ENCODE measurements at places on chromosomes 16 and 17. TPM values are rescaled to one million over a fixed set of nuclear protein-coding genes. Genes with fewer than 3 reads are reported as not detected.
A peak's percentile ranks its signal among the peaks of the same experiment; 100 is the strongest.

The GP1BA gene
- total RNA-seq: not detected

GRCh38 chr16:9260666-9261065, 169.2 kb downstream of the HAPSTR1 start:
- H3K4me3 ChIP-seq: no peak overlapping the region
- no peak for DNase-seq
- H3K27me3 ChIP-seq: no peaks in the 10 kb centered on the region

The OSBPL7 gene
- 23.4 TPM for total RNA-seq

GRCh38 chr17:56756536-56756935, 77.2 kb downstream of the C17orf67 start:
- no peaks in the 10 kb centered on the region for H3K4me1 ChIP-seq
- H3K27me3 ChIP-seq: no peaks in the 10 kb centered on the region
- no peaks in the 10 kb centered on the region for H3K36me3 ChIP-seq
- H3K4me3 ChIP-seq: no peak overlapping the region
- H3K27ac ChIP-seq: no peak overlapping the region

DNA sequence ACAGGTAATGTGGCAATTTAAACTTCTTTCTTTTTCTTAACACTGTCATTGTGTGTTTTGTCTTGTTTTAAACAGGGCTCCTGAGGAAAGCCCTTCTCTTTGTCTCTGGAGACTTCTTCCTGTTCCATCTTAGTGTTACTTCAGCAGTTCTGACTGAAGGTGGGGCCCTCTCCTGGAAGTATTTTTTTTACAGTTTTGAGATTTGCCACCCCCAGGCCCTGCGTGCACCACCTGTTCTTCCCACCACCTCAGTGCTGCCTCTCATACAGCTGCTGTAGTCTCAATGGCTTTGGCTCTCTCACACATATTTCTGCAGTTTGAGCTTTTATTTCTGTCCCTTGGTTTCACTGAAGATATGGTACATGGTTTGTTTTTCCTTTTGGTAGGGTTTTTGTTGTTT, 52.5 kb upstream of the ALDH3A1 start:
- H3K27ac ChIP-seq: no peak overlapping the region
- no peaks in the 10 kb centered on the region for H3K27me3 ChIP-seq
- H3K4me3 ChIP-seq: no peak overlapping the region
- no peaks in the 10 kb centered on the region for H3K36me3 ChIP-seq
- DNase-seq: no peak

GRCh38 chr16:50247906-50248608, 18.3 kb upstream of the ADCY7 start:
- no peak overlapping the region for H3K27ac ChIP-seq
- H3K4me3 ChIP-seq: no peak overlapping the region
- H3K4me1 ChIP-seq: peaks cover 5% of the 10 kb centered on the region
- no peaks in the 10 kb centered on the region for H3K36me3 ChIP-seq
- DNase-seq: no peak

- no peak for DNase-seq
- H3K4me3 ChIP-seq: no peak overlapping the region
Observed at GRCh38 chr17:76050538-76051467, 21.5 kb downstream of the SRP68 start.

GRCh38 chr16:51951668-51952298, 595.2 kb downstream of the TOX3 start:
- H3K27ac ChIP-seq: no peak overlapping the region
- H3K36me3 ChIP-seq: no peaks in the 10 kb centered on the region
- no peak overlapping the region for H3K4me3 ChIP-seq
- H3K27me3 ChIP-seq: no peaks in the 10 kb centered on the region
- H3K4me1 ChIP-seq: no peaks in the 10 kb centered on the region
- no peak for DNase-seq

- H3K27me3 ChIP-seq: no peaks in the 10 kb centered on the region
- peak; percentile 42 for DNase-seq
- H3K36me3 ChIP-seq: no peaks in the 10 kb centered on the region
- H3K4me3 ChIP-seq: peak overlapping the region; percentile 18
- H3K27ac ChIP-seq: peak overlapping the region; percentile 31
- peaks cover under 1% of the 10 kb centered on the region for H3K4me1 ChIP-seq
Observed at GRCh38 chr16:68642436-68643101, 2.5 kb upstream of the CDH3 start.

The XAF1 gene
- total RNA-seq: 16.5 TPM

DNA sequence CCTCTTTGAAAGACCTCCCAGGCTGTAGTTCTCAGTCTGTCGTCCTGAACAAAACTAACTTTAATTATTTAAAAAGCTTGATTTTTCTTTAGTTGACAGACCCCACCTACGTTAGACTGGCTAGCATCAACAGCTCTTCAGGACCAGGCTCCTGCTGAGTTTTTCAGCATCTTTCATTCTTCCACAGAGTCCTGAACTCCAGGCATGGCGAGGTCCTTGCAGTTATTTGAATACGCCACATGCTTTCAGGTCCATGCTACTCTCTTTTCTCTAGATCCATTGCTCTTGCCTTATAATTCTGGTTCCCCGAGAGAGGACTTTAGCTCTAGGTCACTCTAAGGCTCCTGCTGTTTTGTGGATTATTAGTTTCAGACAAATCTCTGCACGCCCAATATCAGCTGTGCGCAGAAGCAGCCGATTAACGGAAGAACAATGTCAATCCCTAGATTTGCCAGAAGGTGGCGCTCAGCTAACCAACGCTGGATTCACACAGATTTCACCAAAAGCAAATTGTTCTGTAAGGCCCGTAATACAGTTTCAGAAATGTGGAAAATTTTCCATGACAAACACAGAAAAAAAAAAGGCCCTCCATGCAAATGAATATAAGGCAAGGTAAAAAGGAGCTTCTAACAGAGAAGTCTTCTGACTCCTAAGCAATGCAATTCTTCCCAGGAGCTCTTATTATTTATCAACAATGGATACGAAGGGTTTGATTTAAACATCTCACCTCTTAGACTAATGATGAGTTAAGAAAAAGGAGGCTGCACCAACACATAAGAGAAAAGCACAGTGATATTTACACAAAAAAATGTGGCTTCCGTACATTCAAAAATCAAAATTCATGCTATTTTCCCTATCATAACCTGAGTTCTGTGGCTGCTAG, 33.5 kb upstream of the BCO1 start:
- H3K4me3 ChIP-seq: no peak overlapping the region
- no peaks in the 10 kb centered on the region for H3K27me3 ChIP-seq
- no peaks in the 10 kb centered on the region for H3K36me3 ChIP-seq
- no peak for DNase-seq
- H3K4me1 ChIP-seq: no peaks in the 10 kb centered on the region

- no peak overlapping the region for H3K27ac ChIP-seq
- no peak for DNase-seq
- no peaks in the 10 kb centered on the region for H3K36me3 ChIP-seq
- no peaks in the 10 kb centered on the region for H3K4me1 ChIP-seq
- no peak overlapping the region for H3K4me3 ChIP-seq
- no peaks in the 10 kb centered on the region for H3K27me3 ChIP-seq
Observed at GRCh38 chr16:86975445-86975844, 341.7 kb downstream of the C16orf95 start.

GRCh38 chr16:35409503-35409902, 1950.1 kb downstream of the TP53TG3F start:
- H3K4me1 ChIP-seq: no peaks in the 10 kb centered on the region
- no peaks in the 10 kb centered on the region for H3K27me3 ChIP-seq
- H3K4me3 ChIP-seq: no peak overlapping the region
- no peak for DNase-seq
- H3K36me3 ChIP-seq: no peaks in the 10 kb centered on the region

- H3K27me3 ChIP-seq: no peaks in the 10 kb centered on the region
- H3K4me3 ChIP-seq: no peak overlapping the region
- no peak for DNase-seq
- H3K4me1 ChIP-seq: no peaks in the 10 kb centered on the region
- H3K36me3 ChIP-seq: no peaks in the 10 kb centered on the region
- H3K27ac ChIP-seq: no peak overlapping the region
Observed at GRCh38 chr16:68059804-68060203, 25.4 kb upstream of the NFATC3 start.

The C17orf100 gene
- 1.3 TPM for total RNA-seq

The SLC7A5 gene
- total RNA-seq: 0.88 TPM

DNA sequence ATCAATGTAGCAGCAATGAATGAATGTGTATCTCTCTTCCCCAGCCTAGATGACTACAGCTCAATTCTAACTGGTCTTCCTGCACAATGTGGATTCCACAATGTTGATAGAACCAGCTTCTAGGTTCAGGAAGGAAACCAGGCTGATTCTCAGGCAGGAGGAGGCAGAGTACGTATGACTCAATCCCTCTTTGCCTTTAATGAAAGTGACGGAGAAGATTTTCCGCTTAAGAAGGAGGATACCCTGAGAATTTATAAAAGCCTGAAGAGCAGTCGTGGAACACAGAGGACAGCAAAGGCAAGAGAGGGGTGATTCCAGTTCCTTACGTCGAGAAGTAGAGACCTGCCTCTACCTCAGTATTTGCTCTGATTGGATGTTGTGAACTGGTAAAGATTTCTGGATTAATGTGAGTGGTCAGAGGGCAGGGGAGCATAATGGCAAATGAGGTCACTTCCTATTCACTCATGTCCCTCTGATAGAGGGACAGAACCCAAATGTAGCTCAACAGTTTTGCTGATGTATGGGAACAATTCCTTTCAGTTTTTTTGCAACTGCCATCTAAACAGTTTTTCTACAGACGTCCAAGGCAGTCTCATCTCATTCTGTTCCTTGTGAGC, 15.0 kb upstream of the SLC16A11 start:
- no peaks in the 10 kb centered on the region for H3K36me3 ChIP-seq
- H3K4me3 ChIP-seq: no peak overlapping the region
- H3K4me1 ChIP-seq: no peaks in the 10 kb centered on the region
- no peaks in the 10 kb centered on the region for H3K27me3 ChIP-seq
- DNase-seq: no peak

DNA sequence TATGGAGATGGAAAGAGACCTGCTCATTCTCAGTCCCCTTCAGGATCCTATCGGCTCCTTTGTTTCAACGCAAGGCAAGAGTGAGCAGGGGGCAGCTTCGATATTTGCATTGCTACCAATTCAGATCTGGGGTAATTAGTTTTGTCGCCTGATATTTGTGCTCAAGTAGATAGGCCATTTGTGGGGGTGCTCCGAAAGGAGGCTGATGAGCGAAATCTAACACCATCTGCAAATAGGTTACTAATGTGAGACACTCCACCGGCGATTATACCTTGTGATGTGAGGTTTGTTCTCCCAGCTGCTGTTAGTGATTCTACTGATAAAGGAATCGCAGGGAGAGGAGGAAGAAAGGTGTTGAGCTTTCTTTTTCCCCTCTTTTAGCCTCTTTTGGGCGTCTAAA, 31.5 kb downstream of the WSCD1 start:
- H3K4me1 ChIP-seq: no peaks in the 10 kb centered on the region
- DNase-seq: no peak
- no peaks in the 10 kb centered on the region for H3K36me3 ChIP-seq
- H3K27me3 ChIP-seq: no peaks in the 10 kb centered on the region
- H3K4me3 ChIP-seq: no peak overlapping the region

- H3K4me3 ChIP-seq: no peak overlapping the region
- no peak for DNase-seq
- H3K4me1 ChIP-seq: no peaks in the 10 kb centered on the region
- no peaks in the 10 kb centered on the region for H3K27me3 ChIP-seq
Observed at GRCh38 chr17:6040504-6040903, 29.7 kb upstream of the WSCD1 start.

GRCh38 chr17:9472541-9472940, 103.1 kb downstream of the STX8 start:
- no peaks in the 10 kb centered on the region for H3K4me1 ChIP-seq
- DNase-seq: peak; percentile 23
- H3K4me3 ChIP-seq: no peak overlapping the region
- H3K27ac ChIP-seq: no peak overlapping the region
- no peaks in the 10 kb centered on the region for H3K27me3 ChIP-seq
